HS-27A (cell line): ENCODE measurements at places on chromosomes 5 and 9.
A peak's percentile ranks its signal among the peaks of the same experiment; 100 is the strongest.

DNA sequence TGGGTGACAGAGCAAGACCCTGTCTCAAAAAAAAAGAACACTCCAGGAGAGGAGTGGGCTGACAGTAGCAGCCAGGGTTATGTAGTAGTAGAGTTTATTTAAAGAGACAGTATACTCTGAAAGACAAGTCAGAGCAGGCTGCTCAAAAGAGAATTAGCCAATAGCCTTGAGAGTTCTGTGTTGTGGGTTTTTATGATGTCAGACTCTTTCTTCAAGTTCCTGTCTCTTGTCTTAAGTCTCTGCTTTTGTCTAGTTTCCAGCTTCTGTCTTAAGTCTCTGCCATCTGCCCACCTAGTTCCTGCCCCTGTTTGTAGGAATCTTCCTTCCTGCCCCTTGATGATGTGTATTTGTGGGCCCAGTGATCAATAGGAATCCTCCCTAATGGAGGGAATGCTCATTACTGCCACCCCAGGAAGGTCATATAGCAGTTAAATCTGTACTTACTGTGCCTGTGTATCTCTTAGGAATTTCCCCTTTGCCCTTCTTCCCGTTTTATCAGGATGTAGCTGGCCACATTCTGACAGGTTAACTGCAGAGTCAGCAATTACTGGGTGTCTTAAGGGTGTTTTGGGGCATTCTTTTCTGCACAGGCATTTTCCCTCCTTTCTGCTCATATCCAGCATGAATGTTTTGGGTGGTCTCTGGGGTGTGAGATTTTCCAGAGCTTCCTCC is 580.5 kb upstream of the SGCD start:
- no peak for DNase-seq

GRCh38 chr5:14263113-14263512 is 120.0 kb downstream of the TRIO start:
- DNase-seq, result no peak

GRCh38 chr5:176548967-176549444 is at the start of gene CDHR2:
Gene CDHR2, plus strand, starts transcription at chr5:176549342. Its CDS starts 16,011 bp downstream, at chr5:176565353.
- DNase-seq, result no peak

DNA sequence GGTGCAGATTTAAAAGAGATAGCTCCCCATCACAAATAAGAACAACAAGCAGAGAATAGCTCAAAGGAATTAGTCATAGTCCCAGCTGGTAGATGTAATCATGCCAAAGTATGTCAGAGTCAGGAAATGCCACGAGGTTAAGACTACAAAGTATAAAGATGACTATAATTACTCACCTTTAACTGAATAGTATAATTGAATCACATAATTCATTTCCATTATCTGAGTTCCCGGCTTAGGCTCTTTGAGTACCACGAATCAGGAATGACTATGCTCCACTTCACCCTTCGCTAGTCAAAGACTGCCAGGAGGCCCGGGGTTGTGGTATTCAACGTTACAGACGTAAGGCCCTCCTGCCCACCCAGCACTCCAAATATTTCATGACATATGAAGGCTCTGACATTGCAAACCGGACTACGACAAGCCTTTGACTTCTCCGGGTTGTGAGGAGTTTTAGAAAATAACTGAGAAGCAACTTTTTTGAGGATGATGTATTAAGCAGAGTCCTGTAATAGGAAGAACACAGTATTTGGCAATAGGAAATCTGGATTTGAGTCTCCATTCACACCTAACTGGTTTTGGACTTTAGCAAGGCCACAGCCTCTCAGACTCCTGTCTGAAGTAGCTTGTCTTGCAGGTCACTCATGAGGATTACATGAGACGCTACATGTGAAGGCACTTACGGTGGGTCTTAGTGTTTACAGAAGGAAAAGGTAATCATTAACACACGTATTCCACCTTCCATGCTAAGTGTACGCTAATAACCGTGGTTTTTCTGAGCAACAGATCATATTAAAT is 64.6 kb downstream of the ENC1 start:
- no peak for DNase-seq

- DNase-seq, result no peak
Measured at GRCh38 chr9:99050292-99050911, 54.5 kb upstream of the TGFBR1 start.

- DNase-seq, result peak; percentile 82
Measured at GRCh38 chr5:17127743-17128231, 89.6 kb upstream of the BASP1 start.
